ENCODE measurements at places on chromosomes 4 and X. TPM values are rescaled to one million over a fixed set of nuclear protein-coding genes. Genes with fewer than 3 reads are reported as not detected.

DNA sequence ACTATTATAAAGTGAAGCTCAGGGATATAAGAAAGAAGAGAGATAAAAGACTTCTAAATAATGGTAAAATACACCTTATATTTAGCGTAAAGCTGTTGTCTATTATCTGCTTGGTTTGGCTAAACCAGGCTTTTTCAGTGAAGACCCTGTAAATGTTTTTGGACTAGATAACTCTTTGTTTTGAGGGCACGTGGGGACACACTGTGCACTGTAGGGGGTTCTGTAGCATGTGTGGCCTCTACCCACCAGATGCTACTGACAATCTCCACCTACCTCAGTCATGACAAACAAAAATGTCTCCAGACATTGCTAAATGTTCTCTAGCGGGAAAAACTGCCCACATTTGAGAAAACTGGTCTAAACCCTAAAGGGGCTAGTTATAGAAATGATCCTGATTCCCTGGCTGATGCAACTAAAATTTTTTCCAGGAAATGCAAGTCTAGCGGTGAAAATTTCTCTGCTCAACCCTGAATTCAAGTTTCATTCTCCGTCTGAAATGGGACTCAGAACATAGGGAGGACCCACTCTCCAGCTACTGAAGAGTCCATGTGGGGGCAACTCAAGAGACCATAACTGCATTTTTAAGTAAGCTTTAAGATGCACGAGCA lies 355.2 kb upstream of the RASGEF1B start:
- DNase-seq = no peak

- DNase-seq = no peak
Observed at GRCh38 chr4:25743971-25744370, 88.3 kb downstream of the SLC34A2 start.

DNA sequence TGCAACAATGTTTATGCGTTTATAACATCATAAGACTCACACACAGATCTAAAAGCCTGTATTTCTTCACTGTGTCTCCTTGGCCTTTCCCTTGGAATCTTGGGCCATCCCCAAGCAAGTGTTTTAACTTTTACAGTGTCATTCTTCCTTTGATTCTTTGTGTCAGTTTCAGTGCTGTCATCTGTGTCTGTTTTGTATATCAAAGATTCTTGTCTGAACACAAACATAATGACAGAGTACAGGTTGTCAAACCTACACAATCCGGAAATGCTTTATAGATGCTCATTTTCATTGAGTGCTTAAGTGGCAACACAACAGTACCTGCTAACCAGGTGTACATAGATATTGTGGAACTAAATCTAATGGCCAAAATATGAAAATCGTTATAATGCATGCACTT lies 1500.0 kb downstream of the TECRL start:
- no peak for DNase-seq

DNA sequence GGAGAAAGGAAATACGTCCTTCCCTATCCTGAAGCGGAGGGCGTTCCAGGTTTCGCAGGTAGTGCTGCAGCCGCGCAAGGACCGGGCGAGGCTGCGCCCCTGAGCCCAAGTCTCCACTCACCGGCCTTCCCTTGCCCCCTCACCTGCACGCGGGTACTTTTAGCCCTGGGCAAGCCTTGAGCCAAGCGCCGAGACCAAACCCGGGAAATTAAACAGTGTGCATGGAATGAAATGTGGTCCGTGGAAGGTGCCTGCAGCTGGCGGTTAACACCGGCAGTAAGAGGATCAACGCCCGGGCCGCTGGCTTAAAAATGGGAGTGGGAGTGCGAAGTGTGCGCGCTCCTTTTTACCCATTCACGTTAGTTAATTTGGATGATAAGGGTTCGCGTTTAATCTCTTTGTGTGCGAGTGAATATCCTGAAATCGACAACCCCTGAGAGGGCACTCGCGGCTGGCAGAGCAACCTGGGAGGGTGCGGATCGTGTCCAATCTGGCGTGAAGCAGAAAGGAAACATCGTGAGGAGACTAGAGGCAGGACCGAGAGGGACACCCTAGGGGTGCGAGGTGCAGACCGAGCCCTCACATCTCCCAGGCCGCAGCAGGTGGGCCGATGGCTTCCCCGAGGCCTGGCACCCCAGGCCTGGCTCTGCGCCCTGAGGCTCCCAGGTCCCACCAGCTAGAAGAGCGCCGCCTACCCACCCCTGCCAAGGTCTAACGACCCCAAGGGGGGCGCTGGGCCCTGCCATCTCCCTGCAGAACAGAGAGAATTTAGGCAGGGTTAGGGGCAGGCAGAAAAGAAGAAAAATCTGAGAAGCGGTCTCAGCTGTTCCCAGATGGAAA lies 2.0 kb upstream of the HELT start:
- DNase-seq = no peak

DNA sequence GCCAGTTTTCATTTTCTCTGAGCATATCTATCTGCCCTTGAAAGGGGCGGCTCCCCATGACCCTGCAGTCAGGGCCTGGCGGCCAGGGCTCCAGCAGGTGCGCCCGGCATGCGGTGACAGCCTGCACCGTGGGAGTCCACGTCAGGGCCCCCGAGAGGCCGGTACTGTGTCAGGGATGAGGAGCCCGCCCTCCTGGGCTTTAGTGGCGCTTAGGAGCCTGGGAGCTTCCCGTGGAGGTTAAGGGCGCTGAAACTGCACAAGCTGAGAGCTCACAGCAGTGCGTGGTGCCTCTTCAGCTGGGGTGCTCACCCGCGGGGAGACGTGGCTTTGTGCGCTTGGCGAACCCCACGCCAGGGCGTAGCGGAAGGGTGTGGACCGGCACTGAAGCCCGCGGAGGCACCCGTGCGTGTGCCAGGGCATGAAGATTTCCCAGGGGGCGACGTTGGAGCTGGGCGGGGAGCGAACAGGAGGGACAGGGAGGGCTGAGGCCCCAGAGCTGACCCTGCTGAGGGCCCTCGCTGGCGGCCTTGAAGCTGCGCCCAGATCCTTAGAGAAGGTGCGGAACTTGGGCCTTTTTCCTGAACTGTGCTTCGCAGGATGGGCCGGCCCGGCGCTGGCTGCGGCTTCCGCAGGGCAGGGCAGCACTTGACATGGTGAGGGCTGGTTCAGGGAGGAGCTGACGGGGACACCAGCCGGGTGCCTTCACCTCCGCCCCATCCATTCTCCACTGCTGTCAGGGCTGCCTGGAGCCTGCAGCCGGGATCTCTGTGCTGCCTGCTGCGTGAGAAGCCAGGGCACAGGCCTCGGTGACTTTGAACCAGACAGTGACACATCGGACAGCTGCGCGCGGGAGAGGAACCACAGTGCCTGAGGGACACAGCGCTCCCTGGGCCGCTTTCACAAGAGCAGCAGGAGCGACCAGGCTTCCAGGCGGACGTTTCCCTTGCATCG lies 32.9 kb downstream of the HTT-AS start:
- peak; percentile 23 for DNase-seq

DNA sequence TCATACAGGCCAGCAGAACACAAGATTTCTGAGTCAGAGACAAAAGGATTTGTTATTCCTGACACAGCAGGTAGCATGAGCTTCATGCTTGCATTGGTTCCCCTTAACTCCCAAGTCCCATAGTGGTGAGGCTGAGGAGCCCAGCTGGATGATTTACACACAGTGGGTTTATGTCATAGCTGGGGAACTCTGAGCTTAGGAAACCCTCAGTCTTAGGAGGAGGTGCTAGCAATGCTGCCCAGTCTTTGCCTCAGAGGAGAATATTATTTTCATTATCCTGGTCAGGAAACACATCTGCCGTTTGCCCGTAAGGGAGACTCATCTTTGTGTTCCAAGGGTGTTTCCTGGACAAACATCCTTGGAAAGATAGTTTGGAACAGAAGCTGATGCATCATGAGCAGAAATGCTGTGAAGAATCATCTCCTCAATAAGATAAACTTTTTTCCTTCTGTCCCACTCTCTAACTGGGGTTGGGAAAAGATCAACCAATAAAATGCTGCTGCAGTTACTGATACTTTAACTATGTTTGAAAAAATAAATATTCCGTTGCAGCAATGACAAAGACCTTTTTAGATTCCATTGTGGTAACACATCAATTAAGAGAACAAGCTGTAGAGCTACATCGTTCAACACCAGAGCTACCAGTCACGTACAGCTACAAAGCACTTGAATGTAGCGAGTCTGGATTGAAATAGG lies 146.8 kb downstream of the DCLK2 start:
- DNase-seq = peak; percentile 39

The KLB gene
- not detected for total RNA-seq

GRCh38 chr4:53586121-53586816 lies 5.0 kb downstream of the LNX1 start:
- DNase-seq = no peak

The RAI2 gene
- not detected for total RNA-seq

Data from renal cortical epithelial cell (primary cell).